GM04504 (cell line): ENCODE measurements at places on chromosomes 1 and 21.

GRCh38 chr1:3312310-3312897 lies 142.1 kb upstream of the ARHGEF16 start:
- DNase-seq = no peak

GRCh38 chr1:54331091-54331772 lies 75.0 kb downstream of the SSBP3 start:
- peak; percentile 61 for DNase-seq

DNA sequence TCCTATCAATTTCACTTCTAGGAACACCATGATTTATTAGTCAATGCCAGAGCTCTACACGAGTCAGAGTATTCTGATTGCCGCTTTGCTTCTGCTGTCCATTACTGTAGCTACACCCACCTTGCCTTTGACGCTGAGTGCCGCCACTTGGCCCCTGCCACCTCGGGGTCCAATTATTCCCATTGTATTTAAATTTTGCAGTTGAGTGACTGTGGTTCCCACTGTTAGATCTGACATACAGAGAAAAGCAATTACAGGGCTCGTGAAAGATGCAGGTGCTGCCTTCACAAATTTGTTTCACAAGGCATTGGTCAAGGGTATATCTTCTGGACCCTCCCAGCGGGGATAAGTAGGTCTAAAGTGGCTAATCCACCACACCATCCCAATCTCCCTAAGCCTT lies 428.9 kb downstream of the SIPA1L2 start:
- no peak for DNase-seq

- DNase-seq = peak; percentile 36
Measured at GRCh38 chr1:151251656-151252470, 2.7 kb upstream of the PSMD4 start.

- DNase-seq = no peak
Measured at GRCh38 chr1:64025051-64025450, 178.4 kb upstream of the UBE2U start.

DNA sequence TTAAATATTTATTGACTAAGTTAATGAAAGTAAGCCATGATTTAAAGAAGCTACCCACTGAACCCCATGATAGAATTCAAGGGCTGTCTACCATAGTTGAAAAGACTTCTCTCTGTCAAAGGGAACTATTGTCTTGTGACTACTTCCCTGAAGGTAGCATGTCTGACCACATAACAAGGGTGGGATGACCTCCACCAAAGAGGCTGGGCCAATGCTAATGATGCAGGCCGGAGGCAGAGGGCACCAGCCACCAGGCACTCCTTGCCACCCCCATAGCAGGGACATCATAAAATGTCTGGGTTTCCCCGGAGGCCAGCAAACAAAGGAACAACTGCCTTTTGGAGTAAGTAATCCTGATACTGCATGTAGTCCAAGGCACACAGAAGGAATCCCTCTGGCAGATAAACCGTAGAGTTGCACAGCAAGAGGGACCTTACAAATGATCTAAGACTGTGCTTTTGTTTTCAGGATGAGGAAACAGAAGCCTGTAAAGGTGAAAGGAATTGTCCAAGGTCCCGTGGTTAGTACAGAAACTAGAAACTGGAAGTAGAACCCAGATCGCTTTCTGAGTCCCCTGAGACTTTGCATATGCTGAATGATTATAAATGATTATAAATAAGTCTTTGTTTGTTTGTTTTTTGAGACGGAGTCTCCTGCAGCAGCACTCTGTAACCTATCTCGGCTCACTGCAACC lies 33.5 kb upstream of the ITPKB start:
- DNase-seq = no peak

DNA sequence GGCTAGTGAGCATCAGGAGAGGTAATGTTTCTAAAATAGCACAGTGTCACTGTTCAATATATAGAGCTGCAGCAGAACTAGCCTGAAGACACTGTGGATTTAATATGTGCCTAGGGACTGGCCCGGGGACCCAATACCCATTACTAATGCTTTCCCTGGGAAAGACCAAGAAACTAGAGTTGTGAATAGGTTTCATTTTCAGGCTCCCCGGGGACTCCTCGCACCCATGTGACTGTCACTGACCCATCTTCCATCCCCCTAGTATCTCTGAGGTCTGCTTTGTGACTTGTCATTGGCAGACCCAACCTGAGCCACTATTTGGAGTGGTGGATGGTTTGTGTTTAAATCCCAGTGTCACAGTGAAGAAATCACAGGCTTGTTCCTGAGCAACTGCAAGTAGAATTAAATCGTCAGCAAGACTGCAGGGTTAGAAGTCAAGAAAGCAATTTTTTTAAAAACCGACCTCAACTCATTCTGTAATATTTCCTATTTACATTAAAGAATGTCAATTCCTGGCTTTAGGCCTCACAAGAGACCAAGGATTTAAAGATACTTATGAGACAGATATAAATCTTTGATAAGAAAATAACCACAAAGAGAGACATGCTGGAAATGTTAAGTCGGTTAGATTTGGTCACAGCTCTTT lies 130.0 kb upstream of the TNR start:
- no peak for DNase-seq

- no peak for DNase-seq
Measured at GRCh38 chr21:33886321-33886720, 29.3 kb downstream of the ATP5PO start.

DNA sequence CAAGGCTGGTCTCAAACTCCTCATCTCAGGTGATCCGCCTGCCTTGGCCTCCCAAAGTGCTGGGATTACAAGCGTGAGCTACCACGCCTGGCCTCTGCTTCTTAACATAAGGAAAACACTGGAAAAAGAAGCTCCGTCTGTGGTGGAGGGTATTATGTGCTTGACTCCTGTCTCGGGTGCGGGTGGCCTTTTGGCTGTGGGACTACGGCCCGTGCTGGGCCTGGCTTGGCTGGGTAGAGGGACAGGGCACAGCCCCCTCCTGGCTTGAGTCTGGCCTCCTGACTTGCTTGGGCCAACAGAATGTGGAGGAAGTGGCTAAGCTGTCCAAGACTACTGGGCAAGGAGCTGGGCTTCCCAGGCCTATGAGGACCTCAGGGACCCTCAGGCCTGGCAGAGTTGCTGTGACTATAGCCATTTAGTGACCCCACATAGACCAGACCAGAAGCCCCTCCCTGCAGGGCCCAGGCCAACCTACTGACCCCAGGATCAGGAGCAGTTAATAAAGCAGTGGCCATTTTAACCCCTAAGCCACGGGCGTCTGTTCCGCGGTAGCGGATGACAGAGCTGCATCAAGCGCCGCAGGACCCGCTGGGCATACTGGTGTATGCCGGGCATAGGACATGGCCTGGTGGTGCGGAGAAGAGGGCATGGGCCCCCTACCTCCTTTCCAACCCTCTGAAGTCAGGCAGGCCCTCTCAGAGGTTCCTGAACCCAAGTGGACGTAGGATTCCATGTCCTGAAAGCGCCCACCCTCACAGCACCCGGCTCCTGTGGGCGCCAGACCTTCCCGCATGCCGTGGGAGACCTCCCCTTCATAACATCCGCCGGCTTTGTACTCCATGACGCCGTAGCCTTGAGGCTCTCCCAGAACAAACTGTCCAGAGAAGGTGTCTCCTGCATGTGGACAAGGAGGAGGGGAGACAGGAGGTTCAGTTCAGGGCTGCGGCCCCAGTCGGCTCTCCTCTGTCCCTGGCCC lies 4.4 kb downstream of the MORN1 start:
- no peak for DNase-seq

DNA sequence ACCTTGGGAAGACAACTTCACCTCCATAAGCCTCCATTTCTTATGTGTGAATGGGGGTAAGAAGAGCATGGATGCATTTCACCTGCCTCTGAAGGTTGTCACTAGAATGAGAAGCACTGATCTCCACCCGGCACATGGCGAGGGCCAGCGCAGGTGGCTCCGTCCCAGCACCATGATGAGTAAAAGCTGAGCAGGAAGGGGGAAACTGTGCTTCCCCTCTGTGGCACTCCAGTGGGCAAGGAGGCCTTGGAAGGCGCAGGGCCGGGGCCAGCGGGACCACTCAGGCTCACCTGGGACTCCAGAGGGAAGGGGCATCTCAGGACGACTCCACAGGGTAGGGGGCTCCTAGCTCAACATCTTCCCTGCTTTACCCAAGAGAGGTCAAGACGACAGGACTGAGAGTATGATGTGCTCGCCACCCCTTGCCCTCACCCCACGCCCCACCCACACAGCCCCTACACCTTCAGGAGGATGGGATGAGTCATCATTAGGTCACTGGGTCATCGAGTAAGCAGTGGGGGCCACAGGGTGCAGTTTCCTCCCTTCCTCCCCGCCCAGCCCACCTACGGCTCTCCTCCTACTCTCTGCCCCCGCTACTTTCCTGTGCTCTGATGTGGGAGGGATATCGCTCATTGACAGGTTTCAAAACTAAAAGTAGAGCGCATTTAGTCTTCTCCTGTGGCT lies 112.1 kb downstream of the HIVEP3 start:
- no peak for DNase-seq

GRCh38 chr1:116374353-116375147 lies 1.5 kb downstream of the ATP1A1 start:
- DNase-seq = no peak

DNA sequence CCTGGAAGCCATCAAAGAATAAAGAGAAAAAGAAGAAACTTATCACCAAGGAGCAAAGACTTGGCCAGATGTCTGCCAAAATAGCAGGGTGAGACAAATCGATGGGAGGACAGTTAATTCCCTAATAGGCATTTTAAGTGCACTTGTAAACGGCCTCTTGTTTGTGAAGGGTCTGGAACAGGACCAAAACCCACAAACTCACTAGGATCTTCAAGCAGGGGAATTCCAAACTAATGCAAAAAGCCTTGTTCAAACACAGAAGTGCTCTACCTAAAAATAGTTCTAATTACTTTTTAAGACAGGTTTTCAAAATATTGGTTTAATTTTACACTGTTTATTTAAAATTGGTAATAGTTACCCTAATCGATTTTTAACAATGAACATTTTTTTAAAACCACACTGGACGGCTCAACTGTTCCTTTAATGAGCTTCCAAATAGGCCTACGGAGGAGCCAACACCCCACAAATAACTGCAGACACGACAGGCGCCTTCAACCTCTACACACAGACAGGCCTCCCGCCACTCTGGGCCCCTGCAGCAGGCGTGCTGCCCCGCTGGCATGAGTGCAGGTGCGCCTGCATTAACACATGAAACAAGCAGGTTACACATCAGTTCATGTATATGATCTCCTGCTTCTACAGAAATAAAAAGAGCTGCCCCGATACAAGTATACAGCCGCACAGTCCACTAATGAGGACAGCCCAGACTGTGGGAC lies 15.8 kb downstream of the UBE2G2 start:
- DNase-seq = no peak

GRCh38 chr1:188669728-188670382 lies 1807.8 kb downstream of the BRINP3 start:
- no peak for DNase-seq

DNA sequence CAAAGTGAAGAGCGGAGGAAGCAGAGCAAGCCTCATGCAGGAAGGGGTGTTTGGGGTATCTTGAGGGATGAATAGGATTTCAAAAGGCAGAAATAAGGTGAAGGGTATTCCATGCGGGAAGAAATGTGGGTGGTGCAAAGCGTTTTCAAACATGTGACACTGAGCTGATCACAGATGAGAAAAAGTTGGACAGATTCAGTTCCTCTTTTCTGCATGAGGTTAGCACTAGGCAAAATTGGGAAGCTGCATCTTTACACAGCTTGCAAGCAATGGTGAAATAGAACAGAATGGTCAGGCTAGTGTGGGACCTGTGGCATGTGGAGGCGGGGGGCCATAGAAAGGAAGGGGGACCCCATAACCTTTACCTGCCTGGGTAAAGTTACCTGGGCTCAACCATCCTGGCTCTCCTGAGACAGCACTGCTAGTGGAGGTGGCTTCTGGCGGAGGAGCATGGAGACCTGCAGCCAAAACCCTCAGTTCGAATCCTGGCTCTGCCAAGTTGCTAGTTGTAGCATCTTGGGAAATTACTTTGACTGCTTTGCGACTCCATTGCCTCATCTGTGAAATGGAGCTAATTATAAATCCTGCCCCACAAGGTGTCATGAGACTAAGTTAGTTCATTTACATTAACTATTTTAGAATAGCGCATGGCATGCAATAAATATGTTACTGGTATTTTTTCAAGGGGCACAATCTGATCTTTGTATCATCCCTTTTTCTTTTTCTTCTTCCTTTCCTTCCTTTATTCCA lies 16.4 kb downstream of the KCNA10 start:
- no peak for DNase-seq

DNA sequence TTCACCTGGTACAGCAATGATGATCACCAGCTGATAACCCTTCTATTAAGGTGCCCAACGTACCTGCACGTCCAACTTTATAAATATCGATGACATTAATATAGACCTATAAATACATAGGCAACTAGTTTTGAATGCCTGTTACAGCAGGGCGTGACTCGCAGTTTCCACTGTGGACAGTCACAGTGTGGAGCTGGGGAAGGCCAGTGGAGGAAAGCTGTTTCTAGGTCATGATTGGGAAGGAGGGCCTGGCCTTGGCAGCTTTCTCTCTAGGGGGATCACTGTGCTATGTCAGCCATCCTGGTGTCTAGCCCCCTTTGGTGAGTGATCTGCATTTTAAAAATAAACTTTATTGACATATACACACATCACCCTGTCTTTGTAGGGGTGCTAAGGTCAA lies 4.4 kb upstream of the PRDM15 start:
- DNase-seq = no peak
